ENCODE measurements at places on chromosomes 13 and 19.
A peak's percentile ranks its signal among the peaks of the same experiment; 100 is the strongest.

DNA sequence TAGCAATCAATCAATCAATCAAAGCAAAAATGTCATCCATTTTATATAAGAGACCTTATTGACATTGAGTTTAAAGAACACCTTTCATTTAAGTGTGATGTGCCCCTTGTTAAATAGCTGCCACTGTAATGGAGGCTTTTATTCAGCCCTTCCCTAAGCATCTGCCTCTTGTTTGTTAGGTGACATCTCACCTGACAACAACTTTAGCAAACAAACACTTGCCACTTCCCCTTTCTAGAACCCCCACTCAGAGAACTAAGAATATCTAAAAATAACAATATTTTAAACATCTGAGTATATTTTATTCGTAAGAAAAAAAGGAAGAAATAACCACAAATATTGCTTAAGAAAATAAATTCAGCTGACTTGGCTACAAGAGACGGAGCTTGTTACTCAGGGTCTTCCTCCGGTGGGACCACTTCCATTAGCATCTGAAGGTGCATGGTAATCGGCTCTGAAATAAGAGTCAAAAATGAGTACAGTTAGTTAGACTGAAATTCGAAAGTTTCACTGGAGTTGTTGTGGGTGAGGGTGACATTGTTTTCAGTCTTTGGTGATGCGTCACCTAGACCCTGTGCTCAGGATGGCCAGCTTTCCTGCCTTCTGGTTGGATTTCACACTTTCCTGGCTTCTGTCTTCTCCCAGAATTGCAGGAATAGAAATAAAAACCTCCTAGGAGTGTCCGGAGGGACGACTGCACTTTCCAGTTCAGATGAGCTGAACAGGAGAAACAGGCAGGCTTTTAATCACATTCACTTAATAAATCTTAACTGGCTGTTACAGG is 39.1 kb downstream of the SLC7A9 start:
- DNase-seq: no peak

DNA sequence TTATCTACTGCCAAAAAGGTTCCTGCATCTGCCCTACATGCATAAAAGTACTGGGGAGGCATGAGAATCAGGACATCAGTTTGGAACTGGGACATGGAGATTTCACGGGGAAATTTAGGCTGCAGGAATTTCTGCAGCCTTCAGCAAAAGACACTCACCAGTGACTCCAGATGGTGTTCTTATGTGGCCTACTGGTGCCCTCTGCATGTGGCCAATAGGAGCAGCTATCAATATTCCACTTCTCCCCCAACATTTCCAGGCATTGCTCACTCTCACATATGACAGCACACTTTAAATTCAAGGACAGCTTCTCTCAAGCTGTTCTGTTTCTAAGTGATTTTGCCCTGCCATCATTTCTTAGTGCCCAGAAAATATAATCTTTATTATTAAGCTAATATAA is 570.5 kb upstream of the ARGLU1 start:
- no peak for DNase-seq

GRCh38 chr19:33727331-33727998 is 69.2 kb upstream of the KCTD15 start:
- no peak for DNase-seq

GRCh38 chr13:67645874-67646467 is 415.8 kb upstream of the PCDH9 start:
- DNase-seq: no peak

- no peak for DNase-seq
These were observed 1.4 kb downstream of the LENG9 start for GRCh38 chr19:54462047-54462654.

DNA sequence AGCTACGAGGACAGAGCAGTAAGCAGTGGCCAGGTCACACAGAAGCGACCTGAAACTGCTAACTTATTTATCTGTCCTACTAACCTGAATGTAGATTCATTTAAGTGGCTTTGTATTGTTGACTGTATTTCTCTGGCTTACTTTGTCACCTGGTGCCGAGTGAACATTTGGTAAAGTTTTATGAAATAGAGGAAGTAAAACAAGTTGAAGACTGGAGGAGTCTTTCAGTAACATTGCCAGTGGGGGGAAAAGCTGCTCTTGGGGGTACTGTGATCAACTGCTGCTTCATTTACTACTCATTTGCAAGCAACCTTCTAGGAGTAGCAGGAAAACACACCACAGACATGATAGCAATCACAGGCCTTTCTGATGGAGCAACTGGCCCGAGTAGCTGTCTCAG is 615.0 kb downstream of the FGF9 start:
- no peak for DNase-seq

DNA sequence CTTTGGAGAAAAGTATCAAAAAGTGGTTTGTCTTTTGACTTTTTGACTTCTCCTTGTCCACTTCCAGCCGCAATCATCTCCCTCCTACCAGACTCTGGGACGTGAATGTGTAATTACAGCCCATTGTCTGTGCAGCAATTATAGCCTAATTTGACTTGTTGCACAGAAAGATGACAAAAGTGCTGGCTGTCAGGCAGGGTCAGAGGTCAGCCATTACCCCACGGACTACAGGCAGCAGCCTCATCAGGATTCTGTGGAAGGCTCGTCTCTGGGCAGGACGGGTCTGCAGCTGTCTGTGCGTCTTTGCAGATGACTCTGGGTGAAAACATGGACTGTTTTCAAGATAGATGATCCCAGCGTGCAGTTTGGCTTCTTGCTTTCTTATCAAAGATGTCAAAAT is 102.2 kb upstream of the EDNRB start:
- no peak for DNase-seq

- DNase-seq: no peak
These were observed 1238.9 kb upstream of the MIR17HG start for GRCh38 chr13:90108547-90108946.

DNA sequence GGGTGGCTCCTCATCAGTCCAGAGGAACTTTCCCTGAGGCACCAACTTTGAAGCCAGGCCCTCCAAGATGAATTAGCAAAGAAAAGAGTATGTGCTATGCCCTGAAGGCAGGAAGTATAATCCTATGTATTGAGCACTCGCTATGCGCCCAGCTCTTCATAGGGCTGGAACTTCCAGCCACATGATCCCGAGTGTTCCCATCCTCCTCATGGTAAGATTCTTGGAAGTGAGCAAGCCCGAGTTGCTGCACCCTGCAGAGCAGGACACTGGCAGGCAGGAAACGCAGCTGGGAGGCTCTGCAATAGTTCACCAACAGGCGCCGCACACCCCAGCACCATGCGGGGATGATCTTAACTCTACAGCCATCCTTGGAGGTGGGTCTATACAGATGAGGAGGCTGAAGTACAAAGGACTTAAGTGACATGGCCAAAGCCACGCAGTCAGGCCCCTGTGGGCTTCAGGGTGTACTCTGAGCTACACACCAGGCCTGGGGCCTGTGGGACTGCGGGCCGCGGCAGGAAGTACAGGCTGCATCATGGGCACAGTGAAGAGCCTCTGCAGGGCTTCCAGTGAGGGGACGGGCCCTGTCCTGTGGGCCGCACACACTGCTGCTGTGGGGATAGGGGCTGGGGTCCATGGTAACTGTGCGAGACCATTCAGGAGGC is 25.1 kb downstream of the C19orf47 start:
- no peak for DNase-seq

- no peak for DNase-seq
These were observed 58.9 kb downstream of the ENOX1 start for GRCh38 chr13:43727856-43728255.

DNA sequence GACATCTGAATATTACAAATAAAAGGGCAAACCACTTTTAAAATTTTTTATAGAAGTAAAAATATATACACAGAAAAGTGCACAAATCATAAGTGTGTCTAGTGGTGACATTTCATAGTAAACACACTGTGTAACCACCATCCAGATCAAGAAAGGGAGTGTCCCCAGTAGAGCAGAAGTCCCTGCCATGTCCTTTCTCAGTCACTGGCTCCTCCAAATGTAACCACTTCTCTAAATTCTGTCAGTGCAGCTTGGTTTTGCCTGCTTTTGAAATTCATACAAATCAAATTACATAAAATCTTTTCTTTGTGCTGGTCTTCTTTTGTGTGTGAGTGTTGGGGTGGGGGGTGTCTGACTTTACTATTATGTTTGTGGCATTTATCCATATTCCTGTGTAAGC is 116.5 kb downstream of the RBM26 start:
- no peak for DNase-seq

- no peak for DNase-seq
These were observed 192.8 kb downstream of the LACC1 start for GRCh38 chr13:44072536-44072935.

DNA sequence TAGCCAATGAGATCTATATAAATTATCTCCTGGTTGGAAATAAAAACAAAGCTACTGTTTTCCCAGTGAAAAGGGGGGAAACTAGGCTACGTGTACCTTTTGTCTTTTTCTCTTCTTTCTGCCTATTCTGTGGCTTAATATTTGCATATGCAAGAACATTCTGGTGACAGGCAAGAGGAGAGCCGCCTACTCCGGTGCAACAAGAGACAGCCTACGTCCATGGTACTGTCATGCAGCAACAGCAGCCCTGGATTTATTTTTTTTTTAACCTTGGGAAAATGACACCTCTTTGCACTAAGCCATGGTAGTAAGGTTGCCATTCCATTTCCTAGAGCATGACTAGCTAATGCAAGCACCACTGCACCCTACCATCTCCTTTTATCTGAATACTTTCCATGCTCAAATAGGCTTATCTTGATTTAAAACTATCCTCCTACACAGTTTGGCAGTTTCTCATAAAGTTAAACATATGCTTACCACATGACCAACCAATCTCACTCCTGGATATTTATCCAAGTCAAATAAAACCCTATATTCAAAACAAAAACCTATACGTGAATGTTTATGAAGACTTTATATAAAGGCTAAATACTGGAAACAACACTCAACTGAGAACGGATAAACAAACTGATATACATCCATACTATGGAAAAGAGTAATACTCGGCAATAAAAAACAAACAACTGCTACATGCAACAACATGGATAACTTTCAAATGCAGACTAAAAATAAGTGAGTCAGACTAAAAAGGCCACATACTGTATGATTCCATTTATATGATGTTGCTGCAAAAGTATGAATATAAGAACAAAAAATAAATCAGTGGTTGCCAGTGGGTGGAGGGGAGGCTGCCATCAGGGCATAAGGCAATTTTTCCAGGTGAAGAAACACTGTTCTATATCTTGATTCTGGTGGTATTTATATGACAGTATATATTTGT is 17.3 kb downstream of the NUFIP1 start:
- DNase-seq: no peak

GRCh38 chr13:60787083-60787482 is 390.1 kb downstream of the TDRD3 start:
- no peak for DNase-seq

DNA sequence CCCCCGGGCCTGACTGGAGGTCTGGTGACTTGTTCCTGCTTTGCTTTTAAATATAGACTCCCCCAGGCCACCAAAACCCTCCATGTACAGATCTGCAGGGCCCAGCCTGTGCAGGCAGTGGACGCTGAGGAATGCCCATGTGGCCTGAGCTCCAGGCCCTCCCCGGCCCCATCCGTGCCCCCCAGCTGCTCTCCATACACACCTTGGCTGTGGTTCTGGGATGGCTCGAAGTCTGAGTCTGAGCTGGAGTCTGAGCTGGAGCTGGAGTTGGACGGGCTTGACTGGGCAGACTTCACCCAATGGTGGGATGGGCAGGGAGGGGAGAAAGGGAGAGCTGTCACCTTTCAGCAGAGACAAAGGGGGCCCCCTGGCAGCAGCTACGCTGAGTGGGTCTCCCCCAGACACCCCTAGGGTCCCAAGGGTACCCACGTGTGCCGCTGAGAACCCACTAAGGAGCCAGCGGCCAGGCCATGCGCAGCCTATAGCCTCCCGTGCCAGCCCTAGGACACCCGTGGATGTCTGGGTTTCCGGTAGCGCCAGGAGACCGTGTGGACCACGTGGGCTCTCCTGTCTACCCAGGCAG is 61.9 kb downstream of the MLLT1 start:
- DNase-seq: no peak

DNA sequence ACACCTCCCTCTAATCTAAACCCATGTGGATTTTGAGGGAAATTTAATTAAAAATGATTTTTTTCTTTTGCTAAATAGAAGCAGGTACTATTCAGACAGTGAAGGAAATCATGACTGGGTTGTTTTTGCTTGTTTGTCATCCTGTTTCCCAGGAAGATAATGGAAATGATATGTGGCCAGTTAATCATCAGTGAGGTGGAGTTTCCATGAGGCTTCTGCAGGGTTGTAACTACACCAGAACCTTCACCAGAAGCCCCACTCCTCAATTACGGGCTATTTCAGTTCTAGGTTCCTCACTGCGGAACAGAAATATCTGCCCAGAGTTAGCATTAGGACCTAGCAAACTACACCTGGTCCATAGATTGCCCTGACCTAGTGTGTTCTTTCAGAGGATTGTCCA is 394.0 kb downstream of the DLEU7 start:
- DNase-seq: no peak

- peak; percentile 70 for DNase-seq
These were observed at the start of gene GRAMD1A for GRCh38 chr19:34999498-35000337. GRAMD1A (plus strand) TSS chr19:35000323; CDS start chr19:35000479, 156 bp downstream.

- no peak for DNase-seq
These were observed 135.8 kb downstream of the RXFP2 start for GRCh38 chr13:31875134-31875533.

- DNase-seq: peak; percentile 56
These were observed 924 bp downstream of the RGCC start for GRCh38 chr13:41458187-41458760.

- DNase-seq: no peak
These were observed 376.4 kb downstream of the GPC6 start for GRCh38 chr13:93603043-93603442.

DNA sequence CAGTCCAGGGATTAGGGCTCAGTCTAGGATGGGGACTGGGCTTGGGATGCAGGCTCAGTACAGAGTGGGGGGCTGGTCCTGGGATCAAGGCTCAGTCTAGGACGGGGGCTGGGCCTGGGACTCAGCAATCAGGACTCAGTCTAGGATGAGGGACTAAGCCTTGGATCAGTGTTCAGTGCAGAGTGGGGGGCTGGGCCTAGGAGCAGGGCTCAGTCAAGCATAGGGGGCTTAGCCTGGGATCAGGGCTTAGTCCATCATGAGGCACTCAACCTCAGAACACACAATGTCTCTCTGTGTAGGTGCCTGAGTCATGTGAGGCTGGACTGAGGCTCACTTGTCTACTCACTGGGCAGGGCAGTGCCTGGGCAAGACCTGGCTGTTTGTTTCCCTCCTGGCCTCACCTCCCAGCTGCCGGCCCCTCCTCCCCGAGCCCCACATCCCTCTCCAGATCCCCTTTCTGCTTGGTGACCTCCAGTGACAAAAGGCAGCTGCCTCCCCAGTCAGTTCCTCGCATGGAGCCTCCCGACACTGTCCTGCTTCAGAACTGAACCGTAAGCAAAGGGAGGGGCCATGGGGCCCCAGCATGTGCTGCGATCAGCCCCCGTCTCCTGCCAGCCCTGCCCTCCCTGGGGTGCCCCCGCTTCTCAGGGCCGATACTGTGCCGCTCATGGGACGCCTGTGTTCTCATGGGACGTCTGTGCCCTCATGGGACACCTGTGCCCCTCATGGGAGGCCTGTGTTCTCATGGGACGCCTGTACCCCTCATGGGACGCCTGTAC is 6.5 kb upstream of the S1PR4 start:
- no peak for DNase-seq

All from activated T-helper 2 cell treated with anti-CD3 and anti-CD28 coated beads, Interferon-gamma antibody, Interleukin-2, Interleukin-4, amounts not matched to agents 10 μg/mL and 5 μg/mL and 100 μg/mL, durations not matched to agents 14 hours and 24 hours and 36 hours (primary cell).